Activated CD4-positive, CD25-positive, alpha-beta regulatory T cell treated with anti-CD3 and anti-CD28 coated beads, Interleukin-2, amount 50 U/mL, for 72 hours (primary cell): ENCODE measurements at places on chromosomes 1 and 21.
A peak's percentile ranks its signal among the peaks of the same experiment; 100 is the strongest.

DNA sequence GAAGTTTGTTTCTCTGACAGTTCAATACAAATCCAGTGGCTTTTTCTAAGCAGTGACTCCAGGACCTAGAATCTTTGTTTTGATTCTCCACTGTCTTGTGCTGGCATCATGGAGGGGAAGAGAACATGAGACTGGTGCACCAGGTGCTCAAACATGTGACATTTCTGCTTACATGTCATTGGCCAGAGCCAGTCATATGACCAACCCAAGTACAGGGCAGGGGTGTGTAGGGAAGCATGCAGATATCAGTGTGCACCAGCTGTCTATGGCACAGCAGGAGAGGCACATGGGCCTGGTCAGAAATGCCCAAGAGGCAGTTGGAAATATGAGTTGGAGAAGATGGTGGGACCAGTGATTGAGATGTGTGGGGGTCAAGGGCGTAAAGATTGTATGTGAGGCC lies 297.0 kb downstream of the HHAT start:
- DNase-seq = no peak

- no peak for DNase-seq
Observed at GRCh38 chr1:19680644-19681043, 16.0 kb downstream of the HTR6 start.

GRCh38 chr1:162626094-162626493 lies 6.2 kb upstream of the DDR2 start:
- no peak for DNase-seq

DNA sequence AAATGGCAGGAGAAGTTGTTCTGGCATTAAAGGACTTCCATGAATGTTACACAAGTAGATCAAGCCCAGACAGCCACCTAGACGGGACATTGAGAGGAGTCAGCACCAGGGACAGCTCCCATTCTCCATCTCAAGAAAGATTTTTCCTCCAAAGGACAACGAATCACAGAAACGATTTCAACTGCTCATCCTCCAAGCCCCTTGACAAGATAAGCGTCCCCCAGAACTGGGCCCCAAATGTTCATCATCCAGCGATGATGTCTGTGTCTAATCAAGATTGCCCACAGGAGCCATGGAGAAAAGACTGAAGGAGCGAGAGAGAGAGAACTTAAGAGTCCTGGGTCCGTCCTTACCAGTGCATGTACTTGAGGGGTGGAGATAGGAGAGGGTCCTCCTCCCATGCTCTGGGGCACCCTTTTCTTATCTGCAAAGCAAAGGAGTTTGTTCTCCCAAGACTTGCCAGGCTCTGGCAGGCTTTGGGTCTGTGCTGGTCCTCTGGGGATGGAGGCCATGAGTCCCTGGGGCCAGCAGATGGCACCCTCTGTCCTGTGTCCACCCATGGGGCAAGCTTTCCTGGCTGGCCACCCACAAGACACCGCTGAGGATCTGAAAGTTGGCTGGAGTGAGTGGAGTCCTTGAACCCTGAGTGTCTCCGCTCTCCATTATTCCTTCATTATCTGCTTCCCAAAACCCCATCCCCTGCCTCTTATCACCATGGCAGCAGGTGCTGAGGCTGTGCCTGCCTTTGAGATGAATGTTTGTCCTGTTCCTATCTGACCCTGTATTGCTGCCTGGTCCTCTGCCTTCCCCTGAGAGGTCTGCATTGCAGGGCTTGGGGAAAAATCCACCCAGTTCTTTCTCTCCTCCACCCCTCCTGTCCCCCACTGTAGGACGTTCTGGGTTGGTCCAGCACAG lies 164.6 kb downstream of the ACTL8 start:
- DNase-seq = no peak

GRCh38 chr1:223022641-223023473 lies 120.2 kb downstream of the TLR5 start:
- no peak for DNase-seq

DNA sequence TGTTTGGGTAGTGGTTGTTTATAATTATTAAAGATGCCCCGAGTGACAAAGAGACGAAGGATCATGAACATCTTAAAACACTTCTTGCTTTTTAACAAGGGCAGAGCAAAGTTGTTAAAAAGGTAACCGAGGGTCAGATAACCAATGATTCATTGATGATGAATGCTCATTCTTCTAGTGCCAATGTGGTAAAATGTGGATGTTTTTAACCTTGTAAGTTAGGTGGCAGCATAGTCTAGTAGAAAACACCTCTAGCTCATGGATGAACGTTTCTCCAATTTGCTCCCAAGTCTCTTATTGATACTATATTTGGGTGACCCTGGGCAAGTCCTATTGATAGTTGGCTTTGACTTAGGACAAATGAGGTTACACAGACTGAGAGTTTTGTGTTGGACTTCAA lies 167.9 kb downstream of the KIF26B start:
- DNase-seq = no peak

GRCh38 chr1:153220606-153221303 lies 3.4 kb downstream of the PRR9 start:
- no peak for DNase-seq

GRCh38 chr21:7933923-7934322 lies 2587.5 kb upstream of the TPTE start:
- DNase-seq = no peak

GRCh38 chr1:218439541-218440295 lies 94.6 kb downstream of the TGFB2 start:
- DNase-seq = no peak

GRCh38 chr1:209266590-209267205 lies 316.8 kb upstream of the CAMK1G start:
- DNase-seq = no peak

DNA sequence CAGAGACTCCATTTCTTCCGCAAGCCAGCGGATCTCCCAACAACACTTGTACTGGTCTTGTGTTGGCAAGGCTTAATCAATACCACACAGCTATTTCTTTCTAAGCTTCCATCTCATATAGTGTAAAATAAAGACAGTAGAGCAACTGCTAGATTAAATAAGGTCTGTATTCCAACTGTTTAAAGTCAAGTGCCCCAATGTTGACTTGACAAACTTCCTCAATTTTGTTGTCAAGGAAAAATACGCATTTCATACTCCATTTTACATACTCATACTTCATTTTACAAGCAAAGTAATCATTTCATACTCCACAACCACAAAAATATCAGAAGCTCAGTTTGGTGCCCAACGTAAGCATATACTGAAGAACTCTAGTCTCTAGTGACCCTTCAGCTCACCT lies 143.0 kb downstream of the RERE start:
- no peak for DNase-seq

GRCh38 chr1:168271636-168272035 lies 9.0 kb upstream of the TBX19 start:
- no peak for DNase-seq

DNA sequence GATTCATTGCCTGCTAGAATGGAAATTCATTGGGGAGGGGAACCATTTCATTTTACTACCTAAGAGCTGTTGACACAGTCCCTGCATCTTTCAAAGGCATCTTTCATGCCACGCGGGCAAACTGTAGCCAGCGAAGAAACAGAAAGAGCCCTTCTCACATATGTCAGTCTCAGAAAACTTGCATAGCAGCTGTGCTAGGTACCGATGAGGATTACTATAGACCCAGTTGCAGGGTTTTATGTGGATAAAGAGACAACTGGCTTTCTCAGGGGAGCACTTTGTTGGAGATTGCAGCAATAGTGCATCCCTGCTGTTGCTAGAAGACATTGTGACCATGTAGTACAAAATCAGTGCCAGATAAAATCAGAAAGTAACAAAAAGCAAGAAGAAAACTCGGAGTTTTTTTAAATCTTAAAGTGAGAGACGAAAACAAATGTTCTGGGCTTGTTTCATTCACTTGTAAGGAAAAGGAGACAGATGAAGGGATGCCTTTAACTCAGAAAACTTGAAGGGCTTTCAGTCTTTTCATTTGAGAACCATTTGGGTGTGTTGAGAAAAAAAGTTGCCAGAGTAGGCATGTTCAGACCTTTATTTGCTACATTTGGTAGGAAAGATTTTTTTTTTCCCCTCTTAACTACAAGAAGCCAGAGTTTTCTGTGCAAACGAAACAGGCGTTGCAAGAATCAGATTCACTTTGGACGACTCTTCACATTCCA lies 804.1 kb downstream of the USP25 start:
- no peak for DNase-seq

DNA sequence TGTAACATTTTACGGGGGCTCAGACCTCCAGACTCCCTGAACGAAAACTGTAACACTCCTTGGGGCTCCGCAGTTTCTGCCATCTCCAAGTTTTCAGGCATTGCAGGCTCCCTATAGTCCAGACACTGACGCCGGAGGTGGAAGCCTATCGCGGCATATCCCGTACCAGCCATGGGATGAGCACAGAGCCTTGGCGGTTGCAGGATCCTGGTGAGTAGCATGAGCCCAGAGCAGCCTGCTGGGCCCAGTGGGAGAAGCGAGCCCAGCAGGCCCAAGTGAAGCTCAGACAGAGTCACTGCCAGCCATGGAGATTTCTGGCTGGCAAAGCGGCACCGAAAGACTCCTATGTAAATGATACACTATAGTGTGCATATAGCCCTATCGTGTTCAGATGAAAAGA lies 446.8 kb downstream of the COL11A1 start:
- no peak for DNase-seq

DNA sequence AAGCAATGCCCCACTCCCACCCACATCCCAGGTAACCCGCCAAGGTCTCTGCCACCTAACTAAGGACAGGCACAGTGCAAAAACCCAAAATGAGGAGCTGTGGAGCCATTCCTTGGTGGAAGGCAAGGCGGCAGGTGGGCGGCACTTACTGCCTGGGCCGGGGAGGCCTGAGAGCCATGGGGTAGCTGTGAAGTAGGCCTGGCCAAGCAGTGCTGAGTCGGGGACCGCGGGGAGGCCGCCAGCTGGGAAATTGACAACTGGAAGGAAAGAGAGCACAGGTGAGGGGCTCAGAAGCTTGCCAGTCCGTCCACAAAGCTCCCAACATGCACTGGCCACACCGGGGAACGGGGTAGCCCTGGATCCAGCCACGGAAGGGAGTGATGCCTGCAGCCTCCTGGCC lies 85.3 kb downstream of the NPHP4 start:
- no peak for DNase-seq

GRCh38 chr1:2350911-2351655 lies 40.3 kb downstream of the MORN1 start:
- DNase-seq = peak; percentile 9

- DNase-seq = no peak
Observed at GRCh38 chr1:154353460-154353904, 28.2 kb downstream of the ATP8B2 start.

GRCh38 chr21:18164483-18164882 lies 80.2 kb upstream of the CHODL start:
- DNase-seq = no peak

DNA sequence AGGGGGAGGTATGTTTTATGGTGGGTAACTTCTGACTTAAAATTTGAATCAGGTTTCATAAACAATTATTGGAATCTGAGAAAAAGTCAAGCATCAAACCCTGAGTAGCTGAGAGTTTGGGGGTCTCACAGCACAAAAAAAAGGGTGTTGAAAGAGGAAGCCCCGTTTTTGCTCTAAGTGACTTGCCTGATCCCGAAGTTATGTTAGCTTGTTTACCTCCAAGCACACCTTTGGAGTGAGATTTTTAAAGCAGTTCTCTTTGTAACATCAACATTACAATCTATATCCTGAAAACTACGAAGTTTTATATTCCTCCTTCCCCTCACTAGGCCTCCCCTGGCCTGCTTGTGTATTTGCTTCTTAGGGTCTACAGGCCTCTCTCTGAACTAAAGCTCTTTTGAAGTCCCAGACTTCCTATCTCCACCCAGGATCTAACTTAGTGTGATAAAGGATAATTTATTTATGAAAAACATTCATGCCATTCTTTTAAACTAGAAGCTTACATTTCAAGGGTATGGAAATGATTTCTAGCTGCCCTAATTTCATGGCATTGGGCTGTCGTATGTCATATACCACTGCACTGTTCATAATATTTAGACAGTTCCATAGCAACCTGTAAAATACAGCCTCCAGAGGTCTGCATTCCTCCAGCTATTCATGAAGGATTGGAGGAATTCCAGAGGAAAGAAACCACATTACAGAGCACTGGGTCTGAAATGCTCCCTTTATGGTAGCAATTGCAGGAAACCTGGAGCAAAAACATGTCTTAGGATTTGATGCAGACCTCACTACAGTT lies 36.1 kb upstream of the RGS1 start:
- no peak for DNase-seq

GRCh38 chr1:157580828-157581210 lies 17.1 kb downstream of the FCRL4 start:
- no peak for DNase-seq

DNA sequence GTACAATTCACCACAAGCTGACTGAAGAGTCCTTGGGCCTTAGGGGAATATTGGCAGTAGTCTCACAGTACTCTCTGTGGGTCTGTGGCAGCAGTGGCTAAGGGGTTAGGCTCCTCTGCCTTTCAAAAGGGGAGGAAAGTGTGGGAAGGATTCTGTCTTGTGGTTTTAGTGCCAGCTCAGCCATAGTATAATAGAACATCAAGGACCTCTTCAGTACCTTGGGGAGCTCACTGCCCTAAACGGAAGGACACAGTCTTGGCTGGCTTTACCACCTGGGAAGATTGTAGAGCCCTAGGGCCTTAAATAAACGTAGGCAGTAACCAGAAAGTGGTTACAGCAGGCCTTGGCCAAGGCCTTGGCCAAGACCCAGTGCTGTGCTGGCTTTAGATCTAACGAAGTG lies 265.7 kb downstream of the COL11A1 start:
- no peak for DNase-seq

DNA sequence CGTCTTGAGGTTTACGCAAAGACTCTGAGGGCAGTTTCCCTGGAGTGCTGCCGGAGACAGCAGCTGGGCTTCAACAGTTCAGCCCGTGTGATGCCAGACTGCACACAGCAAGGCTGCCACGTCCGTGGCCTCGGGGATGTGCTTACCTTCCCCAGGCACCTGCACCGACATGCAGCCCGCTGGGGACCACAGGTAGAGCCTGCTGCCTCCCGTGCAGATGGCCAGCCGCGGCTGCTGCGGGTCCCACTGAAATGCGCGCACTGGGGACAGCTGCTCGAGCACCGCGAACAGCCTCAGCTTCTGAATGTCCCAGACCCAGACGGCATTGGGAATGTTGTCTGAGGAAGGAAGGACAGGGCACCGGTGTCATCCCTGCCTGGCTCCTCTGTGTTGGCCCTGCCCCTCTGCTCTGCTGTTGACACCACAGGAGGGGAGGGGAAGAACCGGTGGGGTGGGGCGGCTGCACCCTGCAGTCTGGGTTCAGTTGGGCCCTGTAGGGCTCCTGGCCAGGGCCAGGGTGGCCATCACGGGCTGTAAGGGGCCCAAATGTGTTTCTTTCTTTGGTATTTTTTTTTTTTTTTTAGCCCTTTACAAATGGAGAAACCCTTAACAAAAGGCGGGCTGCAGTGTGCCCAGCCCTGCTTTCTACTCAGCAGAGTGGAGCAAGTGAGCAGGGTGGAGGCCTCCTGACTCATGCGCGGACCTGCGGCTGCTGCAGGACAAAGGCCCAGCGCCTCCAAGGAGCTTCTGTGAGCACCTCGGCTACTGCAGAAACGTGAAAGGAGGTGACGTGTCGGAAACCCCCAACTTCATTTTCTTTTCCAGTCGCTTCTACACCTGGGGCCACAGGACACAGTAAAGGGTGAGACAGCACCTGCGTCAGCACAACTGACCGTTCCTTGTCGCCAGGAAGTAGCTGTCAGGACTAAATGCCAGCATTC lies 6.8 kb downstream of the TPRG1L start:
- DNase-seq = no peak

- no peak for DNase-seq
Observed at GRCh38 chr1:234617986-234618736, 8.2 kb upstream of the IRF2BP2 start.

- no peak for DNase-seq
Observed at GRCh38 chr1:173208146-173208545, 1.0 kb upstream of the TNFSF4 start.
